Sciatic nerve (tissue), 2 donors: ENCODE measurements at places on chromosomes 11 and 22.

DNA sequence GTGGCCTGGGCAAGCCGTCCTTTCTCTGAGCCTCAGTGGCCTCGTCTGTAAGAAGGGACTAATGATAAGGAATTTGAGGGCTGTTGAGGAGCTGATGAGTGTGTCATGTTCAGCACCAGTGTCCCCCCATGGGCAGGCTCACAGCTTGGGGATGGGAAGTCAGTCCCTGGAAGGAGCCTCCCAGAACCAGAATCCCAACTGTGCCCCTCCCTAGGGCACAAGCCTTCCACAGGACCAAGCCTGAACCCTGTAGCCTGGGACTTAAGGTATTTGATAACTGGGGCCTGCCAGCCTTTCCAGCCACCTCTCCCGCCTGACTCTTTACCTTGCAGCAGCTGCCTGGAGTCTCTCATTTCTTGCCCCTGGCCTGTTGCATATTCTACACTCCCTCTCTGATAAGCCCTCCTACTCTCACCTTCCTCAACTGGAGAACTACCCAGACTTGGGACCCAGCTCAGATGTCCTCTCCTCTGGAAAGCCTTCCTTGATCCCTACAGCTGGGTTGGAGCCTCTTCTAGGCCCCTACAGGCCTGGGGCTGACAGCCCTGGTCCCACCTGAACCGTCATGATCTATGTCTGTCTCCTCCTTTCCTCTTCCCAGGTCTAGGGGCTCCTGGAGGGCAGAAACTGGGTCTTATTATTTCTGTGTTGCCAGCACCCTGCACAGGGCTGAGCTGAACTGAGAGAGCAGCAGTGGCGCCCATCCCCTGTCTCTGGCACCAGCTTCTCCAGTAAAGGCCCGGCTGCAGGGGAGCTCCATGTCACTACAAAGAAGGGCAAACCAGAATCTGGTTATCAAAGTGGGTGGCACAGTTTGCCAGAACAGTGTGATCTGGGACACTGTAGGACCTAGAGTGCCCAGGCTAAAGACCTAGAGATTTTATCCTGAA, 1.6 kb downstream of the P2RY2 start:
- no peak for DNase-seq

DNA sequence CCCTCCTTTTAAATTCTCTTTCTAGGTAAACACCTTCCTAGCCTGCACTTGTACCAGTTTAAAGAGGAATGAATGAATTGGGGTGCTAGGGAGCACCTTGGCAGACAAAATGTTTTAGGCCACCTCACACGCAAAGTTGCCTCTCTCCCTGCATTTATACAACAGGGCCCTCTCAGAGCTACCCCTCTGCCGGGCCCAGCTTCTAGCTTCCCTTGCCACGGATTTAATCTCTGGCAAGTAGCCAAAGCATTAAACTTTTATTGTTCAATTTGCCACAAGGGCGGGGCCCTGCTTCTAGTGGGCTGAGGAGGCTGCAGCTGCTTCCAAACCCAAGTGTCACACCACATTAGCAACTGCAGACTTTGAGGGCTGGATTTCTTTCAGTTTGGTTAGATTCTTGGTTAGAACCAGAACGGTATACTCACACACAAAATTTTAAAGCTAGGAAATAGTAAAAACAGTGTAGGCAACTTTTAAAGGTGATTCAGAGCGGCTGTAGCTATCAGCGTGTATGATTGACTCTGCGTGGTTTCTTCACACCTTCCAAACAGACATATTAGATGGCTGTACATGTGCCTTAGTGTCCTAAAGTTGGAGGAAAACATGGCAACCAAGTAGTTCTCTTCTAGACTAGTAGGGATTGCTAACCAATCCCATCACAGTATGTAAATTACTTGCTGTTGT, 6.5 kb downstream of the KREMEN1 start:
- no peak for DNase-seq

DNA sequence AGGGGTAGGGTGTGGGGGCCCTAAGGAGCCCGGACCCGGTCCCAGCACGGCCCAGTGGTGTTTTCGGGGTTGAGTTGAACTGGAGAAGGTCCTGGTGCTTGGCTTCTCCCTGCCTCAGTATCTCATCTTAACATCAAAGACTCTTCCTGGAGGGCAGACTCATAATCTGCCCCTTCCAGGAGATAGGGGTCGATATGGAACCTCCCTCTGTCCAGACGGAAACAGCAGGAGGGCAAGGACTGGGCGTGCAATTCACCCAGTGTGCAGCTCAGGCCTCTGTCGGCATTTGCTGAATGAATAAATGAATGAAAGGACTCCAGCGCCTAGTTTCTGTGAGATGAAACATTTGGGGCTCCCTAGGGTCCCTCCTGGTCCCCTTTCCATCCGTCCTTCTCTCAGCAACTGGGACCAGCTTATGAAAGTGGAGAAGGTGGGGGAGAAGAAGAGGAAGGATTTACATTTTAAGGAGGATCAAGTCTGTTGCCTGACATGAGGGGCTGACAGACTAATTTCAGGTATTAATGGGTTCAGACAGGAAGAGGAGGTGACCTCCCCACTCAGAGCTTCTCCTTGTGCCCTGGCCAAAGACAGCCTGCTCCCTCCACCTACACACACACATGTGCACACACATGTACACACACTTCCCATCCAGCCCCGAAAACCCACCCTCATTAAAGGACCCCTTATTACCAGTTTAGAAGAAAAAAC, 1.1 kb upstream of the SHISA8 start:
- DNase-seq: no peak

GRCh38 chr11:12285811-12286222, 91.6 kb upstream of the PARVA start:
- DNase-seq: no peak

- DNase-seq: no peak
Observed at GRCh38 chr11:91563176-91563575, 661.4 kb upstream of the FAT3 start.

DNA sequence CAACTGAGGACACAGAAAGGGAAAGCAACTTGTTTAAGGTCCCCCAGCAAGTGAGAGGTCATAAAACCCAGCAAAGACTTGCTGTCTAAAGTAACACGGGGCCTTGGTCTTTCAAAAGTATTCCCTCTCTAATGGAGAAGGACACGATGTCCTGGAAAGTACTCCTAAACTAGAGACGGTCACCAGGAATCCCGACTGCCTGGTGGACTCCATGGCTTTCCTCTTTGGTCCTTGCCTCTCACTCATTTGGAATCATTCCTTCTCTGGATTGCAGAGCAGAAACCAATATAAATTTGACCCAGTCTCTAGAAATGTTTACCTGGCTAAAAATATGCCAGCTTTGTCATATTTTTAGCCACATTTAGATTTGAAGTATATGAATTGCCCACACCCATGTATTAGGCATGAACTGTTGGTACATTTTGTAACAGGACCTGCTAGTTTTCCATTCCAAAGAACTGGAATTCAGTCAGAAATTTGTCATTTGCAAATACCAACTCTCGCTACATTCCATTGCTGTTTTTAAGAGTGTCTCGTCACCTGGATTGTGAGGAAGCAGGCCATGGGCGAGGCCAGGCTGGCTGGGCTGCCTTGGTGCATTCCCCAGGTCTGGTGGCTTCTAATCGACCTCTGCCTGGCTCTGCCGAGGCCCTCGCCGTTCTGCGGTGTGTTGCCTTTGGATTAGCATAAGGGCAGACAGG, 12.9 kb downstream of the NAV2 start:
- no peak for DNase-seq
